ENCODE measurements at places on chromosomes 7 and 10. TPM values are rescaled to one million over a fixed set of nuclear protein-coding genes. Genes with fewer than 3 reads are reported as not detected.

The TET1 gene
- total RNA-seq: 0.59 TPM

The CALHM3 gene
- total RNA-seq: 0.47 TPM

The LRGUK gene
- 0.35 TPM for total RNA-seq

The MEIG1 gene
- 0.80 TPM for total RNA-seq

The HMX3 gene
- not detected for total RNA-seq

The CTBP2 gene
- 99.8 TPM for total RNA-seq

All from A549 treated with Mapracorat at 1 μM for 4 hours (cell line).